ENCODE measurements at places on chromosomes 5 and 9. TPM values are rescaled to one million over a fixed set of nuclear protein-coding genes. Genes with fewer than 3 reads are reported as not detected.
A peak's percentile ranks its signal among the peaks of the same experiment; 100 is the strongest.

DNA sequence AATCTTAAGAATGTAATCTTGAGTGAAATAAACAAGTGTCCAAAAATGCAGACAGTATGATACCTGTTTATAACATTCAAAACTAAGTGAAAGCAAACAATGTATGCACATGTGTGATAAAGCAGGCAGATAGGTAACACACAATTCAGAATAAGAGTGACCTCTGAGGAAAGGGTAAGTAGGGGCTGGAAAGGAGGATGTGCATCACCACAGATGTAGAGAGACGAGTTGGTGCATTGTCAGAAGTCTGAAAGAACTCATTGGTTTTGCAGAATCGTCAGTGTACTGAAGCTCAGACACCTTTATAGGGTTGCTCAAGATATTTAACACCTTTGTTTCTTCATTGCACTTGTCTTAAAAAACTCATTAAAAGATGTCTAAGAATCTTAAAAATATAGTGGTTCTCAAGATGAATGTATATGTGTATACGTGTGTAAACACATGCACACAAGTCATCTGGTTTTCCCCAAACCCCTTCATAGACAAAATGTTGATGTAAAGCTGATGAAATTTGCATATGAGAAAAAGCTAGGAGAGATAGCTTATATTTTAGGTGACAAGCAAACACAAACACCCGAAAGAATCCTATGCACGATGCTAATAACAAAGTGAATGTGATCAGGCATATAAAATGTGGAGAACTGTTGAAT lies 197.6 kb upstream of the MEF2C start:
- DNase-seq: no peak

DNA sequence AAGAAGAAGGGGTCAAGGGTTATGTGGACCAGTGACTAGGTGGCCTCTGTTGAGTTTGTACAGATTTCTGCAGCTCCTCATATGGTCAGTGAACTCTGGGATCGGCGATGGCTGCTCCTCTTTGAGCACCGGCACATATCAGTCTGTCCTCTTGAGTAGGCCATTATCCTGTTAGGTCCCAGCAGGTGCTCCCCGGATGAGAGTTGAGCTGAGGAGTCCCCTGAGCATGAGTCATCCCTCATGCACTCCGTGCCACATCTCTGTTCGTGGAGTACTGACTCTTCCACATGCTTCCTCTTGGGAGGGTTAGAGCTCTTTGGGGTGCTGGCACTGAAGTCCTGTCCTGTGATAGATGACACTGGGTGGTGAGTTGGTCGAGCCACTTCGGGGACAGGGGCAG lies 143.7 kb downstream of the PTTG1 start:
- DNase-seq: no peak

SLC45A2 gene
- total RNA-seq: not detected

DNA sequence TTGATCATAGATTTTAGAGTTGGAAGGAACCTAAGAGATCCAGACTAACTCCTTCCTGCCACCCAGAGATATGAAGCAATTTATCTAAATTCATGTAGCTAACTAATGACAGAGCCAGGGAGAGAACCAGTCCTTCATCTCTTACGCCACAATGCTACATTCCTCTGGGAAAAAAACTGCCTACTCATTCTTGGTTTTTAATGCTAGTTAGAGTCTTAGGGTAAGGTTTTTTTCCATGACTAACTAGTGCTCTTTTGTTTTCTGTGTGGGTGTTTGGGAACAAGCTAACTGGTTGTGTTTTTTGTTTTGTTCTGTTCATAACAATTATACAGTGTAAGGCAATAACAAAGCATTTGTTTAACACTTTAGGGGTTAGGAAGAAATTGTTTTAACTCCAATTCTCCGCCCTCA lies 52.4 kb downstream of the SLC44A1 start:
- DNase-seq: peak; percentile 49

- DNase-seq: no peak
Measured at GRCh38 chr5:171999877-172000276, 6.6 kb downstream of the FBXW11 start.

GRCh38 chr5:95701074-95701473 lies 18.3 kb upstream of the SPATA9 start:
- no peak for DNase-seq
